ENCODE measurements at places on chromosomes 6 and 20.

DNA sequence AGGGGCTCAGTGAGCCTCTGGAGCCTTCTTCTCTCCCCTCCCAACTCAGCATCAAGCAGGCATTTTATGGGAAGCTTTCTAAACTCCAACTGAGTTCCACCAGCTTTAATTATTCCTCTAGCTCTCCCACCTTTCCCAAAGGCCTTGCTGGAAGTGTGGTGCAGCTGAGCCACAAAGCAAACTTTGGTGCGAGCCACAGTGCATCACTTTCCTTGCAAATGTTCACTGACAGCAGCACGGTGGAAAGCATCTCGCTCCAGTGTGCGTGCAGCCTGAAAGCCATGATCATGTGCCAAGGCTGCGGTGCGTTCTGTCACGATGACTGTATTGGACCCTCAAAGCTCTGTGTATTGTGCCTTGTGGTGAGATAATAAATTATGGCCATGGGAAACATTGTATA is 78.8 kb downstream of the ASXL1 start:
- no peak for DNase-seq

GRCh38 chr6:74091136-74091793 is 395.3 kb downstream of the CD109 start:
- DNase-seq, result peak; percentile 41

- DNase-seq, result no peak
Measured at GRCh38 chr6:99334526-99335127, 14.8 kb downstream of the FAXC start.

GRCh38 chr20:23631981-23632710 is 5.6 kb downstream of the CST3 start:
- no peak for DNase-seq

- no peak for DNase-seq
Measured at GRCh38 chr6:116461932-116462885, 1.0 kb downstream of the CALHM6 start.

GRCh38 chr20:33284284-33284683 is 1.3 kb downstream of the BPIFB1 start:
- DNase-seq, result no peak

- DNase-seq, result no peak
Measured at GRCh38 chr20:9889270-9889981, 50.5 kb upstream of the PAK5 start.

- no peak for DNase-seq
Measured at GRCh38 chr6:112800439-112800838, 453.3 kb downstream of the RFPL4B start.

GRCh38 chr6:25872814-25873213 is 1.2 kb downstream of the SLC17A3 start:
- DNase-seq, result no peak

GRCh38 chr6:106801256-106801655 is 171.9 kb downstream of the QRSL1 start:
- no peak for DNase-seq

- DNase-seq, result no peak
Measured at GRCh38 chr20:48622421-48622820, 205.4 kb downstream of the PREX1 start.

DNA sequence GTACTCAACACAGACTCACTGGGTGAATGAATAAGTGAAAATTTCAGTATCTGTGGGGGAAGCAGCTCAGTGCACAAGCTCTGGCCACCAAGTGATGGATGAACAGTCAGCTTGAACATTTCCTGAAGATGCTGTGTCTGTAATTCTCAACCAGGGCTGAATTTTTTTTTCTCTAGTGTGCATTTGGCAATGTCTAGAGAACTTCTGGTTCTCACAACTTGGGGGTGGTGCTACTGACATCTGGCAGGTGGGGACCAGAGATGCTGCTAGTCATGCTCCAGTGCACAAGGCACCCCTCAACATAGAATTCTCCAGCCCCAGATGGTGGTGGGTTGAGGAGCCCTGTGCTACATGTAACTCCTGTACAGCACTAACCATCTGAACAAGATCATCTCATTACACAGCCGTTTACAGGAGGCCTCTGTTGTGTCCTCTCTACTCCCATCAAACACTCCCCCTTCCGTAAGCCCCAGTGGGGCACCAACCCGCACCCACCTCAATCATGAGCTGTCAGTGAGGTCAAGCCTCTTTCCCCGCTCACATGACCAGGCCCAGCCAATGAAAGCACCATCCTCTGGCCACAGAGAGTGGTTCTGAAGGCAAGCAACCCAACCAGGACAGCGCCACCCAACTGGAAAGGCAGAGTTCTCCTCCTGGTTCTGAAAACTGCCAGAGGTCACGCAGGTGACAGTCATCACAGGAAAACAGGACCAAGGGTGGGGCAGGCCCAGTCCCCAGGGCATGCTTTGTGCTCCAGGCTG is 103.9 kb upstream of the PMEPA1 start:
- no peak for DNase-seq

DNA sequence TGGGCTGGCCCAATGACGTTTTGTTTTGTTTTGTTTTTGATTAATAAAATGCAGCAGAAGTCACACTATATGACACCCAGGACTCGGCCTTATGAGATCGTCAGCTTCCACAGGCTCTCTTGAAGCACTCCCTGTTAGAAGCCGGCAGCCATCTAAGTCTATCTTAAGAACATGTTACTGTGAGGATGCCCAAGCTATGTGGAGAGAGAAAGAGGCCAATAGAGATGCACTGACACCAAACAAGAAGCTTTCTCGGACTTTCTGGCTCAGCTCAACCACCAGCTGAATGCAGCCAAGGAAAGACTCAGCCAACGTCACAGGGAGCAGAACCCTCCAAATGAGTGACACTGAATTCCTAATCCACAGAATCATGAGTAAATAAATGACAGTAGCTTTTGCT is 14.0 kb downstream of the SGK1 start:
- DNase-seq, result no peak

- peak; percentile 24 for DNase-seq
Measured at GRCh38 chr6:110053395-110054240, 75.5 kb downstream of the GPR6 start.

- DNase-seq, result no peak
Measured at GRCh38 chr6:41428336-41428995, 93.1 kb downstream of the NCR2 start.

- DNase-seq, result no peak
Measured at GRCh38 chr6:157592541-157592940, 211.6 kb downstream of the ZDHHC14 start.

DNA sequence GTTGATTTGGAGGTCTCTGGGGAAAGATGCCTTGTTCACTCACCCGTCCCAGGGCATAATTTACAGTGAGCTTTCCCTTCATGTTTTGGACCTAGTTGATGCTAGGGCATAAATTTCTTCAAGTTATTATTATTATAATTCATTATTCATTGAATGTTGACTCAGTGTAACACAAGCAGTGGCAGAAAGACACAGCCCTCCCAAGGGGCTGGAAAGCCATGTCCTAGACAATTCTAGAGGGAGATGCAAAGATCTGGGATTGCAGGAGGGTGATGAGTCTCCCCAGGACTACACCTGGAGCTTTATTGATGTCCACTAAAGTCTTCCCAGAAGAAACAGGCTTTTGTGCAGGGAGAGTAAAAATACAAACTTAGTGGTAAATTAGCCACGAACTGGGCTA is 322.0 kb upstream of the MOCS1 start:
- DNase-seq, result no peak

- no peak for DNase-seq
Measured at GRCh38 chr6:53484476-53485280, 60.2 kb downstream of the GCLC start.

- no peak for DNase-seq
Measured at GRCh38 chr6:6818078-6818639, 229.6 kb downstream of the LY86 start.

DNA sequence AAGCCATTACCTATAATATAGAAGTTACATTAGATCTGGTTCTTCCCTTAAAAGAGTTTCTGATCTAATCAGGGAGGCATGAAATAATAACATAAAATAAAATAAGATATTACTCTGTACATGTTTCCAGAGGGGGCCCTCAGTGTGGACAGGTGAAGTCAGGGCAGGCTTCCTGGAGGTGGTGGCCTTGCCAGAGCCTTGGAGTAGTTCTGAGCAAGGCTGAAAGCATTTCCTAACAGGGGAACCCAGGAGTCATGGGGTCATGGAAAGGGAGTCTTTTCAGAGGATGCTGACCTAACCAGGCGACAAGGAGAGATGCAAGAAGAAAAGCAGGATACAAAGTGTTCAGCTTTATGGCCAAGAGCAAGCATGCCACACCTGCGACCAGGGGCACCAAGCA is 471.3 kb upstream of the AGPAT4 start:
- no peak for DNase-seq

DNA sequence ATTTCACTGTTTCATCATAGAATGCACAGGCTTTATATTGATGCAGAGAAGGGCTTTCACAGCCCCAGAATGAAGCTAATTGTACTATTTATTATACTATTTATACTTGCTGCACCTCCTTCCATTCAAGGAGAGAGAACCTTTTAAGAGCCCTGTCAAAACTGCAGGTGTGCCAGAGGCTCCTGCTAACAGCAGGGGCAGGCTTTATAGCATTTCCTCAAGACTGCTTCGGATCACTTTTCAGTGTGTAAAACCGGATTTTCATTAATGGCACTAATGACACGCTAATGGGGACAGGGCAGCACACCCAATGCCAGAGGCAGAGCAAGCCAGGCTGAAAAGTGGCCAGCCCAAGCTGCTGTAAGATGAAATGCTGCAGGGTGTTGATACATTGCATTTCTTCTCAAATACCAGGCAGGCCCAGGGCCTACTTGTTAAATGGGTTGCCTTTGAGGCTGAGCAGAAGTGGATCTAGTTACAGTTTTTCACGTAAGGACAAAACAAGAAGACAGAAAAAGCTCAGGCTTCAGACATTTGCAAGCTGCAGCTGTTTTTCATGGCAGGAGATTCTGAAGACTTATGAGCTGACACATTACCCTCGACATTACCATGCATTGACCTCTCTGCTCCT is 487.7 kb upstream of the BTBD3 start:
- DNase-seq, result no peak

- no peak for DNase-seq
Measured at GRCh38 chr6:53327017-53327395, 21.7 kb downstream of the ELOVL5 start.

GRCh38 chr20:19074828-19075516 is 137.5 kb upstream of the SLC24A3 start:
- no peak for DNase-seq

GRCh38 chr6:157121897-157122296 is 201.4 kb downstream of the TMEM242 start:
- no peak for DNase-seq

DNA sequence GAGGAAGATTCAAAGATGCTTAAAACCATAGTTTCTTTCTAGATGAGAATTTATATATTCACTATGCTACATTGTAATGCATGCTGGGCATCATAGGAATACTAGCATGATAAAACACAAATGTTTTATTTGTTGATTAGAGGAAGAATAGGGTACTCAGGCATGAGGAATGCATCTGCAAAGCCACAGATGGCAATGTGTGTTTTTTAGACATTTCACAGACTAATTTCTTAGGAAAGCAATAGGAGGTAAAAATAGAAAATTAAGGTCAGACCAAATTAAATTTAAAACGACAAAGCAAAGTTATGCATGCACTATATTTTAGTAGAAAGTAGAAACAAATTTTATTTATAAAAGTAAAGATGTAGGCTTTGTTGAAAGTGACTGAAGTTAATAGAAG is 2.1 kb downstream of the TTK start:
- DNase-seq, result no peak

Measured in amniotic stem cell (primary cell).